ENCODE measurements at places on chromosomes 2 and 18. TPM values are rescaled to one million over a fixed set of nuclear protein-coding genes. Genes with fewer than 3 reads are reported as not detected.

GRCh38 chr2:65878011-65878340 is 445.6 kb upstream of the SPRED2 start:
- H3K27ac ChIP-seq: no peak overlapping the region
- no peak for DNase-seq
- H3K4me1 ChIP-seq: no peaks in the 10 kb centered on the region
- peaks cover 51% of the 10 kb centered on the region for H3K27me3 ChIP-seq
- H3K4me3 ChIP-seq: no peak overlapping the region

GRCh38 chr2:11254100-11254536 is 90.3 kb downstream of the ROCK2 start:
- no peaks in the 10 kb centered on the region for H3K36me3 ChIP-seq
- no peak overlapping the region for H3K27ac ChIP-seq
- no peak for DNase-seq
- no peak overlapping the region for H3K4me3 ChIP-seq
- no peaks in the 10 kb centered on the region for H3K4me1 ChIP-seq

- peaks cover 39% of the 10 kb centered on the region for H3K4me1 ChIP-seq
- no peak overlapping the region for H3K27ac ChIP-seq
- H3K27me3 ChIP-seq: no peaks in the 10 kb centered on the region
- no peak overlapping the region for H3K4me3 ChIP-seq
Observed at GRCh38 chr2:232892221-232892620, 22.2 kb downstream of the SNORC start.

DNA sequence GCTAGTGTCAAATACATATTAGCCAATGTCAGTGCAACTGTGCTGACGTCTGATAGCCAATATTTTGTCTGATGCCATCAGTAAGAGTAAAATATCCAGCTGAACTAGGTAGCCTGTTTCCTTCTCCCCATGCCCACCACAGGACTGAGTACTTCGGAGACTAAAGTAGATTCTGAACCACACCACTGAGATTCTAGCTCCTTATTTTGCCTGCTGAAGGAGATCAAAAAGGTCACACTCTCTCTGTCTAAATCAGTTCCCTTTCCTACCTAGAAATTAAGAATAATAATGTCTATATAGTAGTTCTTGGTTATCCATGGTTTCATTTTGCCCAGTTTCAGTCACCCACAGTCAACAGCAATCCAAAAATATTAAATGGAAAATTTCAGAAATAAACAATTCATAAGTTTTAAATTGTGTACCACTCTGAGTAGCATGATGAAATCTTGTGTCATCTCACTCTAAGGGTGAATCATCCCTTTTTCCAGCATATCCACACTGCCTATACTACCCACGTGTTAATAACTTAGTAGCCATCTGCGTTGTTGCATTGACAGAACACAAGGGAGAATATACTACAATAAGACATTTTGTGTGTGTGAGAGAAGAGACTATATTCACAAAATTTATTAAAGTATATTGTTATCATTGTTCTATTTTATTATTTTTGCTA is 1043.3 kb upstream of the PIK3C3 start:
- no peak overlapping the region for H3K4me3 ChIP-seq
- no peaks in the 10 kb centered on the region for H3K36me3 ChIP-seq
- H3K4me1 ChIP-seq: no peaks in the 10 kb centered on the region
- no peak for DNase-seq

GRCh38 chr2:54642677-54643430 is 80.6 kb upstream of the EML6 start:
- no peak overlapping the region for H3K27ac ChIP-seq
- H3K36me3 ChIP-seq: peaks cover 42% of the 10 kb centered on the region
- no peak for DNase-seq
- no peaks in the 10 kb centered on the region for H3K27me3 ChIP-seq

GRCh38 chr2:79210274-79210917 is 50.8 kb upstream of the REG3A start:
- H3K4me3 ChIP-seq: no peak overlapping the region
- no peak for DNase-seq
- no peaks in the 10 kb centered on the region for H3K4me1 ChIP-seq
- no peaks in the 10 kb centered on the region for H3K36me3 ChIP-seq
- H3K27me3 ChIP-seq: no peaks in the 10 kb centered on the region
- H3K27ac ChIP-seq: no peak overlapping the region

DNA sequence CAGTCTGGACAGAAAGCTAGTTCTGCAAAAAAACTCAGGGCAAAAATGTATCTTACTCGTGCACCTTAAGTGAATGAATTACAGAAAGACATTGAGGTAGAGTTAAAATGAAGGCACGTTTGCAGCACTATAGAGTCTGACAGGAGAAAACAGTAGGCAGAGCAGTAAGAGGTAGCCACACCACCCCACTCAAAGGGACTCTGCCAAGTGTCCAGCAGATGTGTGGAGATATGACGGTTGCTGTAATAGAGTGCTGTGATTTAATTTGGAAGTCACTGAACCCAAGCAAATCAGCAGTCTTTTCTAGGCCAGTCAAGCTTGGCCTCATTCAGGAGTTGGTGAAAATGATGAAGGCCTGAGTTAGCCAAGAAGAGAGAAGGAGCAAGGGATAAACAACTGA is 464.4 kb downstream of the PTPRM start:
- no peak overlapping the region for H3K4me3 ChIP-seq
- H3K27ac ChIP-seq: no peak overlapping the region
- H3K36me3 ChIP-seq: no peaks in the 10 kb centered on the region
- DNase-seq: no peak

DNA sequence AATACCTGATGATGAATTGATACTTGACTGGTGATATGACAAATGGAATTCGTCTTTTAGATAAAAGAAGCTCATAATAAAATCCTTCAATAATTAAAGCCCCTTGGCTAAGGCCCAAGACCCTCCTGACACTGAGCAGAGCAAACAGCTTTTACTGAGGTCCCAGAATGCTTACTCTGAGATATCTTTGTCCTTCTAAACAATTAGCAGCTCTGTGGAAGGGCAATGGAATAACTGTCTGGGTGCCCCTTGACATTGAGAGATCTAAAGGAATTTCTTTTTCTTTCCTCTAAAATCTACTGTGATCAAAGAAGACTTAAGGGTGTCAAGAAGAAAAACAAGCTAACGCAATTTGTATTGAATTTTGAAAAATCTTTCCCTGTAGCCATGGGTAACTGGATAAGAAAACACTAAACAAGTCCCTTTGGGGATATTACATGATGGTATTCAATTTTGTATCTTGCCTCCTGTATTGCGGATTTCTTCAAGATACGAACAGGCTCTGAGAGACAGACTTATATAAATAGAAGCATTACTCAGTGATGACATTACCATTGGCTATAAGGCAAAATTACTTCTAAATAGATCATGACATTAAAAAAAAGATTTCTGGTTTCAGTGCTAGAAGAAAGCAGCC is 128.8 kb downstream of the MREG start:
- H3K4me1 ChIP-seq: peaks cover 5% of the 10 kb centered on the region
- H3K4me3 ChIP-seq: no peak overlapping the region
- DNase-seq: no peak
- no peaks in the 10 kb centered on the region for H3K36me3 ChIP-seq

DNA sequence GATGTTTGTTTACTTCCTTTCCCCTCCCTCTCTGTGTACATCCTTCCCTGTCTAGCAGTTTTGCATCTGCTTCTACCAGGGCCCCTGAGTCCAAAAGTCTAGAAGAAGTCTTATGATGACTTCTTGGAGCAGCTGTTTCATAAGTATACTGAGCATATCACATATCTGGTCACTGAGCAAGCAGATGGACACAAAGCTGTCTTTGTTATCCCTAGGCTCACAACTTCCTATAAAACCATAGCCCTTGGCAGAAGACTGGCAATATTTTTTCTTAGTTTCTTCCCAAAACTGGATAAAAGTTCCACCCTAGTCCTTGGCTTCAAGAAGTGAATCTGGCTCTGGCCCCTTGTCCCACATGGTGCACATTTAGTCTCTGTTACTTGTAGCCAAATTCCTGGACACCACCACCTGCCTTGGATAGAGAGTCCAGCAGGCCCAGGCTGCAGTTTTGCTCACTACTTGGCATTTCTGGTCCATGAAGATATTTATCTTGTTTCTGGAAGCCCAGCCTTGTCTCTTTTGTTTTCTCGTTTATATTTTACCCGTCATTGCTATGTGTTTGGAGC is 22.5 kb downstream of the THOC1 start:
- no peaks in the 10 kb centered on the region for H3K4me1 ChIP-seq
- no peak overlapping the region for H3K4me3 ChIP-seq

DNA sequence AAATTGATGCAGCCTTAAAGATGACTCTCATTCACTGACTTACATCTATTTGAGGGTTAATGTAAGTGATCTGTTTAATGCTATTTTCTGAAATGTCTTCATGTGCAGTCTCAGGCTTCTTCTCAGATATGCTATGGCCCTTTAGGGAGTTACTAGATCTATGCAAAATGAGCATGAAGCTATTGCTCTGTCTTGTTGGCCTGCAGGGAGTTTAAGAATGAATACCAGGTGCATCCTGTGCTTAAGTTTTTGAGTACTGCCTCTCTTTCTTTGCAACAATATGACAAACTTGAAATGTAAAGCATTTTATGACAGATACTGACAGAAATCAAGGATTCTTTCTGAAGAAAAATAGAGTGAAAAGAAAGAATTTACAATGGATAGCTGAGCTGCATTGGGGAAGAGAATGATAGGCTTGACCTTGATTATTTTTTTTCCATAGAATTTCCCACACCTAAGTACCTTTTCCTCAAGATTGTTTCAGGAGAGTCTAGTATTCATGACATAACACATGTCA is 1058.3 kb upstream of the TMEFF2 start:
- no peak for DNase-seq
- H3K4me1 ChIP-seq: no peaks in the 10 kb centered on the region
- H3K36me3 ChIP-seq: no peaks in the 10 kb centered on the region
- no peaks in the 10 kb centered on the region for H3K27me3 ChIP-seq
- no peak overlapping the region for H3K27ac ChIP-seq

GRCh38 chr2:219812672-219813071 is 185.2 kb downstream of the SLC4A3 start:
- DNase-seq: no peak
- H3K27me3 ChIP-seq: no peaks in the 10 kb centered on the region

- no peak within 1 kb of the TSS for H3K27ac ChIP-seq
- H3K4me3 ChIP-seq: no peak within 1 kb of the TSS
- H3K4me1 ChIP-seq: no peaks in the 10 kb centered on the region
- H3K27me3 ChIP-seq: no peaks in the 10 kb centered on the region
Observed at GRCh38 chr2:42792583-42793333, at the start of gene HAAO. HAAO (minus strand) TSS chr2:42792583; CDS start chr2:42792536, 47 bp downstream.

DNA sequence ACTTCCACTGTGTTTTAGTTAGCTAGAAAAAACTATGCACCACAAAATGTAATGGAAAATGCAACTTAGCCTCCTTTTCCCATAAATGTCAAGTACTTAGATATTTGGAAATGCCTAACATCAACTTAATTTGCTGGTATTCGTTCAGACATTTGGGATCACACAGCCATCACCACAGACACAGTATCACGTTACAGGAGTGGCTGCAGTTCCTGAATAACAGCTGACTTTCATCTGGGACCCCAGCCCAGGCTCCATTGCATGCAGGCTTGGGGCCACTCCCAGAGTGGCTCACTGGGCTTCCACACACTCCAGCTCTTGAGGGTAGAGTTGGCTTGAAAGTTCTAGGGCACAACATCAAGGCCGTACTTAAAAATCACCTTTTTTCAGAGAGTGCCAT is 9.3 kb downstream of the TMEM182 start:
- H3K36me3 ChIP-seq: no peaks in the 10 kb centered on the region
- no peaks in the 10 kb centered on the region for H3K4me1 ChIP-seq
- no peak for DNase-seq
- no peak overlapping the region for H3K4me3 ChIP-seq

DNA sequence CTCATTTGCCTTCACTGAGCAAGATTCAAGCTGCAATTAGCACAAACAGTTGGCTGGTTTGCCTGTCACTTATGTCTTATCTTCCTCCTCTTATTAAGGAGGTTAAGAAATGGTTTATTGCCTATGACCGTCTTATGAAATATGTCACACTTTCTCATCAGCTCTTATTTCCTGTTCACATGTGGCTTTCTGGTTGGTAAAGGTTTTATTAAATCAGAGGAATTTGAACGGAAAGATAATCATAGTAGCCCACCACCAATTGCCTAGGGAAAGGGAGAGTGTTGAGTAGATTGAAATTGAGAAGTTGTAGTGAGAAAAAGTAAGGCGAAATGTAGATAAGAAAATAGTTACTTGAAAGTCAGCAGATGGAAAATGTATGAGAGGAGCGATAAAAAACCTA is 4.2 kb upstream of the IL1R1 start:
- H3K4me3 ChIP-seq: no peak overlapping the region
- H3K4me1 ChIP-seq: no peaks in the 10 kb centered on the region
- no peaks in the 10 kb centered on the region for H3K36me3 ChIP-seq
- H3K27me3 ChIP-seq: no peaks in the 10 kb centered on the region
- DNase-seq: no peak

DNA sequence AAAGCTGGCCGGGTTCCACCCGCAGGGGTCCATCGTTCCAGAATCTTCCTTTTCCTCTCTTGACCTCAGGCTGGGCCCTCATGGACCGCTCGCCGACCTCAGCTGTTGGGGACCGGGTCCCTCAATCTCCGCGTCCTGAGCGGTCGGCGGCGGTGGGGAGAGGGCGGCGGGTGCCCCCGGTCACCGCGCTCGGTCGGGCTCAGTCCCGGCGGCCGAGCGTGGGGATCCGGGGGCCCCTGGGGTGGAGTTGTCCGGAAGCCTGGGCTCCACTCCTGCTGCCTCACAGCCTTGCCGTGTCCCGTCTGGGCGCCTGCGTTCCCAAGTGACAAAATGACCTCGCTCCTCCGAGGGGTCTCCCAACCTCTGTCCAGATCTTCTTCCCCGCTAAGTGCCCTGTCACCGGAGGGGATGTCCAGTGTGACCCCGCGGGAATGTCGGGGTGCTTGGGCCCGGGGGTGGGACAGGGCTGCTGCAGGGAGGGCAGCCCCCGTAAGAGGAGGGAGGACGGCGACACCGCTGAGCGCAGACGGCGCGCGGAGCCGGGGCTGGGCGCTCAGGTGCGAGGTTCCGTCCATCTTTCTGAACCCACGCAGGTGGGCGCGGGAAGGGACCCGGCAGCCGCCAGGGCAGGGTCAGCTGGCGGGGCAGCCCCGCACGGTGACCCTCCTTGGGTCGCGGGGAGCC is 16.0 kb upstream of the E2F6 start:
- H3K27ac ChIP-seq: no peak overlapping the region
- H3K27me3 ChIP-seq: no peaks in the 10 kb centered on the region
- H3K36me3 ChIP-seq: no peaks in the 10 kb centered on the region
- peaks cover 4% of the 10 kb centered on the region for H3K4me1 ChIP-seq
- no peak overlapping the region for H3K4me3 ChIP-seq

DNA sequence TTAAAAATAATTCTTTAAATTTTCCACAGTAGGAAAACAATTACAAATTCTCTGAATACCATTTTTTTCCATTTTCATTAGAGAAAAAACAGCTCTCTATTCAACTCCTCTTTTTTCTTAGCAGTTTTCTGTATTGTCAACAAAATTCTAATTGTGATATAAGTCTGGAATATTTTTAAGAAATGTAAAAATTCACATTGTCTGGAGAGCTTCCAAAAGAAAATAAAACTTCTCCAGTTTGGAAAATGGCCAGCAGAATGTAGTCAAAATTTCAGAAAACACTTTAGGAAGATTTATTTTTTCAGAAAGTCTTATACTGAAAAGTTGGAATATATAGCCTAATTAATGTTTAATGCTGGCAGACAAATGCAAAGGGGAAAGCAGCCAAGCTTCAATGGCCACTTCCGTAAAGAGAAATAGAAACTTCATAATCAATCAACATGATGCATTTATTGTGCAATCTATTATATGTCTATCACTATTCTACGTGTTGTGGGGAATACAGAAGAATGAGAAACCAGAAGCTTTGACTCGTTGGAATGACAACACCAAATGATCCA is 733.2 kb upstream of the PKDCC start:
- no peaks in the 10 kb centered on the region for H3K27me3 ChIP-seq
- H3K4me3 ChIP-seq: no peak overlapping the region
- H3K27ac ChIP-seq: no peak overlapping the region
- no peaks in the 10 kb centered on the region for H3K4me1 ChIP-seq

The CNTNAP5 gene
- total RNA-seq: not detected

The THSD7B gene
- not detected for total RNA-seq

The AKAIN1 gene
- total RNA-seq: not detected

The AMER3 gene
- total RNA-seq: not detected

The SNORC gene
- total RNA-seq: 14.0 TPM

All from HCT116 (cell line).